ENCODE measurements at places on chromosomes 12 and 14.

DNA sequence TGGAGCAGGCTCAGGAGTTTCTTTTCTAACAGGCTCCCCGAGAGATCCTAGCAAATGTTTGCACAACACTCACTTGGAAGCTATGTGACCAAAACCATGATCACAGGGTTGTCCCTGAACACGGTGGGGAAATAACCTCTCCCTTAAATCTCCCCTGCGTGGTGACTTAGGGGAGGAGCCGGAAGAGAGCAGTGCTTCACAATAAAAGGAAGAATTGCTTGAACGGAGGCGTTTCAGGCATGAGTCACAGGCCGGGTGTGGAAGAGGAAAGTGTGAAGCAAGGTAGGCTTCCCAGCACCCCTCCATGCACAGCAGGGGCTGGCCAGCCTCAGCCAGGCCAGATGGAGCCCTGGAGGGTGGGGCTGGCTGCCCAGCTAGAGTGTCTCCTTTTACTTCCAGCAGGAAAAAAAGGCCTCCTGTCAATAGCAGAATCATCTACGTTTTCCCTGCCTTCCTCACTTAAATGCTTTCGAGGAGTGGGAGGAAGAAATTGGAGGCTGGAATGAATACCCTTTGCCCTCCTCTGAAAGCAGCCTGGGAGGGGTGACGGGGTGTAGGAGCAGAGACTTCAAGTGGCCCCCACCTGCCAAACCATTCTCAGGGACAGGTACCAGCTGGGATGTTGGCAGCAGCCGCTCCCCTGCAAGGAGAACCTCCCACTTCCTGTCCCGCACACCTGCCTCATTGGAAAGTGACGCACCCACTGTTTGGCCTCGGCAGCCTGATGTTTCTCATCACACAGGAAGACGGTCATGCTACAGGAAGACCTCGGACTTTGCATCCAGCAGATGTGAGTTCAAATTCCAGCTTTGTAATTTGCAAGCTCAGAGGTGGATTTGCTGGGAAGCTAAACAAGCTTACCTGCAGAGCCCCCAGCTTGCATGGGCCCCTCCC is 30.1 kb upstream of the PPP2R5C start:
- peak; percentile 26 for DNase-seq

DNA sequence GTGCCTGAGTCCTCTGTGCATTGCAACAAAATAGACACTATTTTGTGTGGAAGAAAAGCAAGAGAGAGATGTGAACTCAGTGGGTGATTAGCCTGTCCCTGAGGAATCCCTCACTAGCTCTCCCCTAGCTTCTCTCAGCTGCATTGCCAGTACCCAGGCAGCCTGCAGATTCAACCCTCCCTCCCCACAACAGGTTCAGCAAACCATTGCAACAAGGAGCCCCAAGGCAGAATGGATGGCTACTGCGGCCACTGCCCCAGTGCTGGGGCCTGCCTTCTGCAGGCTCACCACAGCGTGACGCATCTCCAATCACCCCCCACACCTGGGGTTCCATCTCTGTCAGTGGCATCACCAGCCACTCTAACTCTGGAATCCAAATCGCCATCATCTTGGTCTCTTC is 2.3 kb downstream of the CRACR2A start:
- DNase-seq, result no peak

DNA sequence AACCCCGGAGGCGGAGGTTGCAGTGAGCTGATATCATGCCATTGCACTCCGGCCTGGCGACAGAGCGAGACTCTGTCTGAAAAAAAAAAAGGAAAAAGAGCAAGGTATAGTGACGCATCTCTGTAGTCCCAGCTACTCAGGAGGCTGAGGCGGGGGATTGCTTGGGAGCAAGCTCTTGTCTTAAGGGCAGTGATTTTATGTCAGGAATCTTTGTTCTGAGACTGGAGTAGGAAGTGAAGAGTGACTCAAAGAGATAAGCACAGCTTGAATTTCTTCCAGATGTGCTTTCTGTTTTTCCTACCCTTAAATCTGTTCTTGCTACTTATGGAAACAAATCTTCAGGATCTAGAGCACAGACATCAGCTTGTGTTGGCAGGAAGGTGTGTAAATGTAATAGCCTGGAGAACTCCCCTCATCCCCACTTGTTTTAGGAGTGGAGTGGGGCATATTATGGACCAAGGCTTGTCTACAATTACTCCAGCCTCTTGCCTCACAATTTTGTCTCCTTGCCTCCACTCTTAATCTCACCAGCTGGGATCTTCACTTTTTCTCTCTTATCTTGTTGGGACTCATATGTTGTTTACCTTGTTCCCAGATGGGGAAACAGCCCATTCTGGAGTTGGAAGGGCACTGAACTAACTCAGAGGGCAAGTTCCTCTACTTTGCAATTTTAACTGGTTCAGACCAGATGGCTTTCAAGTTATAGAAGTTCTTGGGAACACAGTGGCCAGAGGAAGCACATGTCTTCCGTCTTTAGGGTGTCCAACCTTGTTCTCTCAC is 7.5 kb downstream of the TMED2 start:
- no peak for DNase-seq

DNA sequence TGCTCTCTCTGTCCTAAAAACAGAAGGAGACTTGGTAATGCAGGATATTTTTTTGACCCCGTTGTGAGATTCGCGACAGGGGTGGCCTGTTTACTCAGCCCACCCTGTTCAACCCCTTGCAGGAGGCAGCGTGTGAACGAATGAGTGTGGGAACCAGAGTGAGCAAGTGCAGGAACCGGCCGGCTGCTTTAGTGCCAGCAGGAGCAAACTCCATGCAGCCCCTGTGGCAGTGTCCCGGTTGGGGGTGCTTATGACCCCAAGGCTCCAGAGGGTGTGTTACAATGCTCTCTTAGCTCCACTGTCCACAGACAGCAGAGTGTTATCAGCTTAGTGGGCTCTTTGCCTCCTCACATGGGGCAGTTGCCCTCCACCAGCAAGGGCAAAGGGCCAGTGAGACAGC is 225.2 kb downstream of the ETNK1 start:
- DNase-seq, result no peak

DNA sequence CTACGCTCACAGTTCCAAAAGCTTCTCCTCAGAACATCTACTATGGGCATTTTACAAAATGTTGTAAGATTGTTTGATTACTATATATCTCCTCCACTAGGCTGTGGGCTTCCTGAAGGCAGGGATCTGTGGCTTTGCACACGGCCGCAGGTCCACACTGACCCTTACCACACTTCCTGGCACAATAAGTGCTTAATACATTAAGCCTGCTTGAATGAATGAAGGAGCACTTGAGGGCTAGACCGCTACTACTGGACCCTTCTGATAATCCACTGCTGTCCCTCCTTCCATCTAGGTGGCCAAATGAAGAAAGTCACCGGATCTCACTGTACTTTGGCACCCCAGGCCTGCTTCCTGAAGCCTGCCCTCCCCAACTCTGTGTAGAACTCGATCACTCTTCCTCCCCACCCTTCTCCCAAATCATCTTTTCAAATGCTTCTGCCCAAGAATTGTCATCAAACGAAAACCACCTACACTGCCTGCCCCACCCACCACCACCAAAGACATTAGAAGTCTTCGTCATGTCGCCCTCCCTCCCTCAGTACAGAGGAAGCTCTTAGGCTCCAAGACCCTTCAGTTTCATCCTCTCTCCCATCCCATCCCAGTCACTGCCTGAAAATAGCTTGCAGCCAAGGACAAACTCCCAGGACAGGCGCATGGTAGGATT is 596 bp upstream of the ZBTB39 start:
- DNase-seq, result no peak

DNA sequence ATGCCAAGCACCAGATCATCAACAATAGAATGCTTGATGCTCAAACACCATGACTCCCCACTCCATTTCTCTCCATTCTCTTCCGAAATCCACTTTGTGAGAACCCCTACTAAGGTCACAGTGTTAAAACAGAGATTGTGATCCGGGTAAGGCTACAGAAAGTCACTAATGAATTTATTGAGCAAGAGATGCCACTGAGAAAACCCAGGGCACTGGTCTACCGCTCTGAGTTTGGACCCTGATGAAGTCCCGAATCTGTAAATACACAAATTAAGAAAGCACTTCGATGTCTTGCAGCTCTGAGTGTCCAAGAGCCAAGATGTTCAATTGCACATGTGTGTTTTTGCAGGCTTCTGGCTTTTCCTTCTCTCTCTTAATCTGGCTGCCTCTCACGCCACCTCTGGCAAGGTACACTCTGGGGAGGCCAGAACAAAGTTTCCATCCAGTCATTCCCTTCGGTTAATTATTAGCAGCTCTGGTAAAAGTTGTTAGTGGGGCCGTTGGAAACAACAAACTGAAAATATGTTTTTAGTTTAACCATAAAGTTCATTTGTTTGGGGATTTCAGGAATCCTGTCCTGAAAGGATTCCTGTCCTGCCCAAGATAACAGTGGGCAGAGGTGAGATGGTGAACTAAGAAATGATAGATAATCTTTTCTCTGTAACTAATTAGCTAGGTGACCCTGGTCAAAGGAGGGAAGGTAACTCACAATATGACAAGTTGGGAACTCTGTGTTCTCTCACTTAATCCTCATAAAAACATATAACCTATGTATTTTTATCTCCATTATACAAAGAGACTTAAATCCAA is 75.4 kb downstream of the BTG1 start:
- no peak for DNase-seq

DNA sequence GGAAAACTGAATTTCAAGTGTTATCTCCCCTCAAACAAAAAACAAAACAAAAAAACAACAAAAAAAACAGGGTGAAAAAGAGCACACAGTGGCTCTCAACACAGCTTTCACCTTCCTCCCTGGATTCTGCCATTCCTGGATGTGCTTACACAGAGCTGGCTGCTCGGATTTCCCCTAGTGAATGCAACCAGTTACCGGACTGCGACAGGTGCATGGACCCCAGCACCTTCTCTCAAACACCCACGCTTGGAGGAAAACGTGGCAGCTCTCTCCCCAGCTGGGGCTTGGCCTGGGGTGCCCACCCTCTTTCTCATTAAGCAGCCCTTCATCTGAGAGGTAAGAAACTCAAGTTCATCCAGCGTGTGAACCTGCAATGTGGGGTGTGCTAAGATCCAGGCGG is 33.5 kb upstream of the DICER1 start:
- no peak for DNase-seq

DNA sequence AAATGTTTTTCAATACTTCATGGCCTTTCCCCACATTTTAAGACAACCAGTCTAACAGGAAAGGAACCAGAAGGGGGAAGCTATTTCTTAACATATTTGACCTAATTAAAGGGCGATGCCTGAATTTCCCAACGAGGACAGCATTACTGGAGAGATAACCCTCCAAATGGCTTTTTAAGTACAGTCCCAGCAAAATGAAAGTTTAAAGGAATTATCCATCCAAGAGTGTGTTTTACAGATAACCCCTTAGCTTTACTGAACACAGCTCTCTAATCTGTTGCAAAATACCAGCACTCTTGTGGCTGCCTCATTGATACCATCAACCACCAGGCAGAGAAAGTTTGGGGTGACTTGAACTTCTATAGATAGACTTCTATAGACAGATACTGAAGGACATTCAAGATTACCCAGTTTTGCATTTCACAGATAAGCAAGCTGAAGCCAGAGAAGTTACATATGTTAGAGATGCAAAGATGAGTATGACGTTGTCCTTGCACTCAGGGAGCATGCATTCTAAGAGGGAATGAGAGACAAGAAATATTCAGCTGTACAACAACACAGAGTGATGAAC is 41.3 kb upstream of the DUSP6 start:
- no peak for DNase-seq

GRCh38 chr12:90945070-90945649 is 9.8 kb downstream of the CCER1 start:
- DNase-seq, result no peak

GRCh38 chr12:53212931-53213330 is 5.9 kb upstream of the ITGB7 start:
- DNase-seq, result no peak

DNA sequence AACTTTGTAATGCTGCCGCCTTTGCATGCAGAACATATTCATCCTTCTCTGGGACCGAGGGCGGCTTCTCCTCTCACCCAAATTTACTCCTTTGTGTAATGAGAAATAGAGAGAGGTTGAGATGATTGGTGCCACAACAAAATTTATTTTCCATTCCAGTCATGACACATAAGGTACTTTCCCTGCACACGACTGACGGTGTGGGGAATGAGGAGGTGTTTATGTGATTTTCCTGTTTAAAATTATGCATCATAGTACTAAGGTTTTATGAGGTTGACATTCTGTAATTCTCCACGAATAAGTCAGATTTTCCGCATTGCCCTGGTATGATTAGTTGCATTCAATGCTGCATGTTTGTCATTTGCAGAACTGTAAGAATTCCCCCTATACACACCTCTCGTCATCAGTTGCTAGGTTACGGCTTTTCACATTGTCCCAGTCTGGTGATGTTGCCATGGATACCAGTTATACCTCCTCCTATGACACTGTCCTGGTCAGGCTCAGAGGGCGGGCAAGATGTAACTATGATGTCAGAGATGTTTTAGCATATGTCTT is 23.1 kb downstream of the BICDL1 start:
- no peak for DNase-seq

GRCh38 chr12:113184900-113185179 is 438 bp downstream of the DDX54 start:
- DNase-seq, result peak; percentile 85

GRCh38 chr12:5588176-5588575 is 156.3 kb downstream of the NTF3 start:
- DNase-seq, result no peak

GRCh38 chr14:96255501-96256366 is at the start of gene BDKRB1:
BDKRB1 (plus strand) TSS chr14:96256210; CDS start chr14:96263683, 7,473 bp downstream.
- no peak for DNase-seq

DNA sequence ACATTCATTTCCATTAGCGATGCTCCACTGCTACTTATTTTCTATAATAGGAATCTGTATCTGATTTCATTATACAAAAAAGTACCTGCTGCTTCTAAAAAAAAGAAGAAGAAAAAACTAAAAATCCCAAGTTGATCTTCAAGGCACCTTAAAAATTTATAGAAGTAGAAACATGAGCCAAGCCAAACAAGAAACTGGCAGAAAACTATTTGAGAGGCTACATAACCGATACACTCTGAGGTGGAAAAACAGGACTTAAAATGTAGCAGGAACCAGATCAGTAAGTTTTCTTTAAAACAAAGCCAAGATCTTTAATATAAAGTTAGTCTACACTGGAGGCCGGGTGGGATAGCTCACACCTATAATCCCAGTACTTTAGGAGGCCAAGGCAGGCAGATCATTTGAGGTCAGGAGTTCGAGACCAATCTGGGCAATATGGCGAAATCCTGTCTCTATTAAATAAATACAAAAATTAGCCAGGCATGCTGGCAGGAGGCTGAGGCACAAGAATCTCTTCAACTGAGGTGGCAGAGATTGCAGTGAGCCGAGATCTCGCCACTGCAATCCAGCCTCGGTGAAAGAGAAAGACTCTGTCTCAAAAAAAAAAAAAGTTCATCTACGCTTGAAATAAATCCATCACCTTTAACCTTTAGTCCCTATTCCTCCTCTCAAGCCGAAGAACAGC is 278.6 kb downstream of the MED13L start:
- no peak for DNase-seq

- no peak for DNase-seq
Measured at GRCh38 chr12:96810477-96810876, 96.6 kb upstream of the NEDD1 start.

GRCh38 chr12:131851741-131852550 is 23.8 kb downstream of the MMP17 start:
- no peak for DNase-seq

DNA sequence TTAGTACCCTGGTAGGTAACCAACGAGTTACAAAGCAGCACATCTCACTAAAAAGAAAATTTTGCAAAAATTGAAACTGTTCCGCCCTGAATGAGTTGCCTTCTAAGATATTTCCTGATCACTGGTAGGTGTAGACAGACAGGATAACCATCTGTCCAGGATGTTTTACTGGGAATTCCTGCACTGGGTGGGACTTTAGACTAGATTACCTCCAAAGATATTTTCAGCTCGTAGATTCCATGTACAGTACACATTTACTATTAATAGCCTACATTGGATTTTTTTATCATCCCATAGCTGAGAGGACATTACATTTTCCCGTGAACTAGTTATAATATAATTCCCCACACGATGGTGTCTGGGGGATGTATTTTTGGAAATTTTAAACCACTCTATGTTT is 139.6 kb downstream of the DYRK2 start:
- no peak for DNase-seq
